ENCODE measurements at places on chromosomes 13 and 19. TPM values are rescaled to one million over a fixed set of nuclear protein-coding genes. Genes with fewer than 3 reads are reported as not detected.
A peak's percentile ranks its signal among the peaks of the same experiment; 100 is the strongest.

The FFAR2 gene
- not detected for total RNA-seq

DNA sequence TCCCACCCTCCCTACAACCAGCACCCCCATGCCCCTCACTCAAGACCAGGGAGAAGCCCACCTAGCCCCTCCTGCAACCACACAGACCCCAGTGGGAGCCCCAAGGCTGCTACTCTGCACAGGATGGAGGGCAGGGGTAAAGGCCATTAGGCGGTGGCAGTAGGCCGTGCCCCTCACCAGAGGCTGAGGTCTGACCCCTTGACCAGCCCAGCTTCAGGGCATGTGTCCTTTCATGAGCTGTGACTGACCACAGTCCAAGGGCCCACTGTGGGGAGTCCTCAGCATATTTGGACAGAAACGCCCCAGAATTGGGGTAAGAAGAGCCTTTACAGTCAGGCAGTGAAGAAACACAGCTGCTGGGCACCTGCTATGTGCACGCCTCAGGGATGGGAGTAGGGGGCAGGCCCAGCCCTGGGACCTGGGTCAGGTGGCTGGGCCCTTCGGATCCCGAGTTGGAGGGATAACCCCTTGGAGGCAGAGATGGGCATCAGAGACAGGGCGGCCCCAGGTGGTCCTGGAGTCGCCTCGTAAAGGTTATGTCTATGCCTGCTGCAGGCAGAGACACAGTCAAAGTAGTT, 1.7 kb upstream of the RPS5 start:
- DNase-seq, result no peak

DNA sequence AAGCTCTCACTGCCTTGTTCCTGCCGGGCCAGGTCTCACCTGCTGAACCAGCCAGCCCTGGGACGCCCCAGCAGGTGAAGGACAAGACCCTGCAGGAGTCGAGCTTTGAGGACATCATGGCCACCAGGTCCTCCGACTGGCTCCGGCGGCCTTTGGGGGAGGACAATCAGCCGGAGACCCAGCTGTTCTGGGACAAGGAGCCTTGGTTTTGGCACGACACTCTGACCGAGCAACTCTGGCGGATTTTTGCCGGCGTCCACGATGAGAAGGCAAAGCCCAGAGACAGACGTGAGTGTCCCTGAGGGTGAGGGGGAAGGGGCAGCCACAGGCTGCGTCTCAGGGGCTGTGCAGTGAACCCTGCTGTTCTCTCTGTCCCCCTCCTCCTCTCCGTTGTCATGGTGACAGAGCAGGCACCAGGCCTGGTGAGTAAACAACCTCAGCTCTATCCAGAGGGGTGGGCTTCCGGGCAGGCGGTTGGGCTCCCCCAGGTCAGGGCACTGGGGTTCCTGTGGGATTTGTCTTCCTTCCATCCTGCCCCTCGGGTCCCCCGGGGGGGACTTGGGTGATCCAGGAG, 9.7 kb downstream of the TLE6 start:
- no peak for DNase-seq

The COL4A2 gene
- 7.6 TPM for total RNA-seq

DNA sequence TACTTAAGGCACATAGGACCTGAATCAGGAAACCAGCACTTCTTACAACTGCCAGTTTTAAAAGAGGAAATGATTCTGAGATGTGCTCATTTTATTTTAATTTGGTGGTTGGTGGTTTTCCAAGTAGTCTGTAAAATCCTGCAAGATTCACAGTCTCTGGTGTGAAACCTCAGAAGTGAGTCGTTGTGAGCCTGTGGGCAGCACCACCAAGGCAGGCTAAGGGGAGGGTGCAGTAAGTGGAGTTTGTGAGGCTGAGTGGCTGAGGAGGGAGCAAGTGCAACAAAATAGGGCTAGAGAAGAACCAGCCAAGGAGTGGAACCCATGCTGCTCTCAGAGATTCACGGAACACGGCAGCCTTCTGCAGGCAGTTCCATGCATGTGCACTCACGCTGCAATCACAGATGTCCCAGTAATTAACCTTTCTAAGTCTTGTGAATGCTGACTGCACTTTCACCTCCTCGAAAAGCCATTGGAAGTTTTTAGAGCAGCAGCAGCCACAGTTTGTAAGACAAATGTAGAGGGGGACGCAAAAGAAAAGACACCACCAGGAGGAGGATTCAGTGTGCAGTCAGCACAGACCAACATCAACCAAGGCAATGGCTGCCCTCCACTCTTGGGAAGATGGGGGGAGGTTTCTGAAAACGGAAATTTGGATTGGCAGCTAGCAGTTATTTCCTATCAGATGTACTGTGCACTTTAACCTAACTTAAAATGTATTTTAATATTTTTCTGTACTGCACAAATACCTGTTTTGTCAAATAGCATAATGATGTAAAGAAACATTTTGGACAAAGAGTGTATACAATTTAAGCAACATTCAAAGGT, 44.9 kb downstream of the ESD start:
- no peak for DNase-seq

The ONECUT3 gene
- total RNA-seq, result under 0.01 TPM

GRCh38 chr19:42255766-42256745, 1.1 kb upstream of the ERF start:
- DNase-seq, result no peak

DNA sequence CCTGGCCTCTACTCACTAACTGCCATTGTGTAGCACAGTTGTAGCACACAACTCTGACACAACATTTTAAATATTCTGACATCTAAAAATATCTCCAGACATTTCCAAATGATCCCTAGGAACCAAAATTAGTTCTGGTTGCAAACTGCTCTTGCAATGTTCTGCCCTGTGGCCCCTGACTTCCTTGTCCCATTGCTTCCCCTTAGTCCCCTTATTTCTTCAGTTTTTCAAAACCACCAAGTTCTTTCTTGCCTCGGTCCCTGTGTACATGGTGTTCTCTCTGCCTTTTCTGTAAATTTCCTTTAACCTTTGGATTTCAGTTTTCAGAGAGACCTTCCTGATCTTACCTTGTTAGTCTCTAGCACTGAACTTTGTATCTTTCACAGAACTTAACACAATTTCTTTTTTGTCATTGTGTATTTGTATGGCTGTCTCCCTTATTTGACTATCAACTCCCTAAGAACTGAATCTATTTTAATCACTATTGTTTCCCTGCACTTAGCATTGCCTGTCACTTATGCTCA, 87.6 kb upstream of the MLNR start:
- DNase-seq, result no peak

DNA sequence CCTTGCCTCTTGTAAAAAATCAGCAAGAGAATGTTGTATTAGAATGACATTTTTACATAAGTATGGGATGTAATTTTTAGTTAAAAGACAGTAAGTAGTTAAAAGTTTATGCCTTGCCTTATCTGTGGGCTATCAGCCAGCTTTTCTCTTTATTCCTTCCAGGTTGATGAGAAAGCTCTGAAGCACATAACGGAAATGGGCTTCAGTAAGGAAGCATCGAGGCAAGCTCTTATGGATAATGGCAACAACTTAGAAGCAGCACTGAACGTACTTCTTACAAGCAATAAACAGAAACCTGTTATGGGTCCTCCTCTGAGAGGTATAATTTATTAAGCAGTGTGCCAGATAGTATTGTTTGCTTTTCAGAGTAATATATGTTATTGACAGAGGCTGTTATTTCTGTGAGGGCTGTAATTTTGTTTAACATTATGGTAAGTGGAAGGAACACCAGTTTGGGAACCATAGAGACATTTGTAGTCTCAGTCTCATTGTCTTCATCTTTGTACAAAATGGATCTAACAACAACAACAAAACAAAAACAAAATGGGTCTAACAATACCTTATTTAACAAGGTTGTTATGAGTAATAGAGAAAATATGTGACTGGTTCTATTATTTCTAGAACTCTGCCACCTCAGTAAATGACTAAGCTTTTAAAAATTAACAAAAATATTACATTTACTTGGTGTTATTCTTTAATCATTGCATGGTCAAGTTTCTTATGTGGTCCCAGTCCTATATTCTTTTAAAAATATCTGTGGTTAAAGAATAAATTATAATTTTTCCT, 112.8 kb downstream of the TDRD3 start:
- peak; percentile 8 for DNase-seq

The CEACAM19 gene
- total RNA-seq, result 0.53 TPM

DNA sequence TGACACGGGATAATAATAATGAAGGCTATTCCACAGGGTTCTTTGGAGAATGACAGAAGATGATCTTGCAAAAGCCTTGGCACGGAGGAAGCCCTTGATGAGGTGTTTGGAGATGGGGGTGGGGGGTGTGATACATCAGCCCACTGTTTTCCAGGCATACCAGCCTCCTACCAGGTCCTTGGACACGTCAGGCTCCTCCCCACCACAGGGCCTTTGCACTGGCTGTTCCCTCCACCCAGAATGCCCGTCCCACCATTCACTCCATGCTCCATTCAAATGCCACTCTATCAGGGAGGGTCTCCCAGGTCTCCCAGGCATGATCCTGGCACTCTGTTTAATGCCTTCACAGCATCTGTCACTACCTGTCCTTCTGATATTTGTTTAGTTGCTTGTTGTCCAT, 2.7 kb downstream of the WIZ start:
- no peak for DNase-seq

GRCh38 chr13:112220296-112220875, 153.4 kb downstream of the SOX1 start:
- no peak for DNase-seq

- DNase-seq, result no peak
These were observed 1.4 kb downstream of the RNF126 start for GRCh38 chr19:661427-662196.

GRCh38 chr13:111401151-111401550, 80.7 kb downstream of the TEX29 start:
- no peak for DNase-seq

DNA sequence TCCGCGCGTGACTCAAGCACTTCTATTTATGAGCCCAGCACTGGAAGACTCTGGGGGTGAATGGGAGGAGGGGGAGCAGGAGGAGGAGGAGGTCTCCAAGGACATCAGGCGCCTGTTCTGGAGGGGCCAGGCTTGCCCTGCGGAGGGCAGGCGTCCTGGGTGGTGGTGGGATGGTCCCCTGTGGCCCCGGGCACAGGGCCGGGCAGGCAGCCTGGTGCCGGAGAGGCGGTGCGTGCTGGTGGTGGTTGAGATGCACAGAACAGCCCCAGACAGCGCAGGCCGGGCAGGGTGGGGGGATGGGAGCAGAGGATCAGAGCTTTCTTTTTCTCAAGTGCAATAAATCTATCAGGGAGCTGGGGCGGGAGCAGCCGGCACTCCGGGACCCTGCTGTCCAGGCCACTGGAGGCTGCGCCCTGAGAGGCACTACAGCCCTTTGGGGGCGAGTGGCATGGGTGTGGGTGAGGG, 14.0 kb downstream of the NKPD1 start:
- no peak for DNase-seq

DNA sequence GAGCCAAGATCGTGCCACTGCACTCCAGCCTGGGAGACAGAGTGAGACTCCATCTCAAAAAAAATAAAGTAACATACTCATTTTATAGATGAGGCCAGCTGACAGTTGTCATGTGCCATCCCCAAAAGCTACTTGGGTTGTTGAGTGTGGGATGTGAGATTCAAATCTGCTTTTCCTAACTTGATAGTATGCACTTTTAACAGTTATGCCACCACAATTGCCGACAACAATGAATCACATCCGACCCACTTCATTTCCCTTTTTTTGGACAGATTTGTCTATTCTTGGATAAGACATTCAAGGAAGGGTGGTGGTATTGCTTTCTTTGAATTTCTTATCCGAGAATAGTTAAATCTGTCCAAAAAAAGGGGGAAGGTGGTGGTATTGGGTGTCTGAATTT, 16.3 kb upstream of the DNMT1 start:
- DNase-seq, result no peak

- no peak for DNase-seq
These were observed 727.9 kb upstream of the PRR20A start for GRCh38 chr13:56412856-56413255.

DNA sequence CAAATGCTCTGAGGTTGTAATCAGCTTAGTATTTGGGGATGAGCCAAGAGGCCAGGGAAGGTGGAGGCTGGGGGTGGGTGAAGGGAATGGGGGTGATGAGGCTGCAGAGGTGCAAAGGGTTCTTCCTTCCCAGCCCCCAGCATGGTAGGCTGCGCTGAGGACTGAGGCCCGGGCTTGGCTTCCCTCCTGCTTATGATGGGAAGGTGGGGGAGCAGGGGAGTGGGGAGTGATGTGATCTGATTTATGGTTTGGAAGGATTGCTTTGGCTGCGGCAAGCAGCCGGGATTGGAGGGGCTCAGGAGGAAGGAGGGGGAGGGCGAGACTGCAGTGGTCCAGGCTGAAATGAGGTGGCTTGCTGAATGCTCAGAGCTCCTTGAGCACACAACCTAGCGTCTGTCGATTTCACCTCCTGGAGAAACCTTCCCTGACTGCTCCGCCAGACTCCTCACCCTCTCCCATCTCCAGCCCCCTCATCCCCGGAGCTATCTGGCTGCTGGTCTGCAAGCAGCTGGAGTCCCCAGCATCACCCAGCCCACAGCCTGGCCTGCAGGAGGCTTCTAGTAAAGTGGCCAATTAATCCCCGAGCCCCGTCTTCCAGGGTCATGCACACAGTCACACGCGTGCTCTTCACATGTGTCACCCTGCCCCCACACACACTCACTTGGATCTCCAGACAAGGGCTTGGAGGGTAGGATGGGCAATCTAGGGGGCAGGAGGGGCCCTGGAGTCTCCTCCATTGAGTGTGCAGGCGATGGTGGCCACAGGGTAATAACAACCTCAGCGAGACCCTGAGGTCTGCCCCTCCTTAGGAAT, 757 bp upstream of the CLEC11A start:
- no peak for DNase-seq

GRCh38 chr19:43105496-43105895, 23.0 kb upstream of the PSG2 start:
- no peak for DNase-seq

The NLRP9 gene
- not detected for total RNA-seq

The SHD gene
- not detected for total RNA-seq

The OVOL3 gene
- not detected for total RNA-seq

DNA sequence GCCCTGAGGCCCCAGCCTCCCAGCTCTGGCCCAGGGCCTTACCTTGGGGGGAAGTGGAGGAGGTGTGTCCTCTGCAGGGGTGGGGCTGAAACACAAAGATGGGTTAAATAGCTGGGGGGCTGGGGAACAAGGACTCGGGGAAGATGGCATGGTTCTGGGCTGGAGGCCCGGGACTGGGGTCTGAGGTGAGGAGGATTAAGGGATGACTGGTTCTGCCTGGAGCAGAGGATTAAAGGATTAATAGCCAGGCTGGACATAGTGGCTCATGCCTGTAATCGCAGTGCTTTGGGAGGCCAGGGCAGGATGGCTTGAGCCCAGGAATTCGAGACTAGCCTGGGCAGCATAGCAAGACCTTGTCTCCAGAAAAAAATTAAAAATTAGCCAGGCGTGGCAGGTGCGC, 11.6 kb downstream of the MAP4K1 start:
- no peak for DNase-seq

- no peak for DNase-seq
These were observed 14.4 kb downstream of the CCDC124 start for GRCh38 chr19:17946965-17947784.
